ENCODE measurements at places on chromosomes 1 and 21.

- DNase-seq: no peak
Measured at GRCh38 chr1:222023025-222023424, 281.1 kb upstream of the DUSP10 start.

- peak; percentile 70 for DNase-seq
Measured at GRCh38 chr1:53959664-53960250, 13.6 kb downstream of the LRRC42 start.

GRCh38 chr1:46532498-46533178 is 18.8 kb downstream of the KNCN start:
- peak; percentile 55 for DNase-seq

GRCh38 chr21:42220138-42220701 is 1.3 kb downstream of the ABCG1 start:
- peak; percentile 84 for DNase-seq

DNA sequence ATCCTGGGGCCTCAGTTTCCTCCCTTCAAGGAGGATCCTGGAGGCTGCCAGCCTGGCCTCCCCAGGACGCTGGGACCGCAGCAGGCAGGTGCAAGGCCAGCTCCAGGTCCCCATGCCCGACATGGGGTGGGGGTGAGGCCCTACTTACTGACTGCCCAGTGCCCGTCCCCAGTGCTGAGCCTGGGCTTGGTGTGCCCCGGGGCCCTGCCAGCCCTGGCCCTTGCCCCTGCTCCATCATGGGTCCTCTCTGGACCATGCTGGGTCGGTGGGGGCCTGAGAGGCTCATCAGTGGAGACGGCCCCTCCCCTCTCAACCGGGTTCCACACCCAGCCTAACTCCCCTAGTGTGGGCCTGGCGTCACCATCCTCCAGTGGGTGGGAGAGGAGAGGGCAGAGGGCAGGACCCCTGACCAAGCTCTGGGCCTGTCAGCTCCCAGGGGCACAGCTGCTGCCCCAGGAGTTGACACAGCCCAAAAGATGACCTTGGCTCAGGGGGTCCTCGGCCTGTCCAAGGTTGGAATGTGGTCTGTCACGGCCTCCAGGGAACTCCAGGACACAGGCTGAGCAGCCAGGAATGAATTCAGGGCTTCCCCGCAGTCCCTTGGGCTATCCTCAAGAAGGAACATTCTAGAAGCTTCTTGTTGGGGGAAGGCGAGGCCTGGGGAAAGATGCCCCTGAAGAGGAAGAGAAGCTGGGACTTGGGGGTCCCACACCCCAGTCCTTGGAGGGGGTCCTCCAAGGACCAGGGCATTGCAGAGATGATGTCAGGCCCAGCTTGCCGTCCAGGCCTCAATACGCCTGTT is 17.6 kb upstream of the ARF1 start:
- no peak for DNase-seq
